ENCODE measurements at places on chromosomes 2 and 18.
A peak's percentile ranks its signal among the peaks of the same experiment; 100 is the strongest.

DNA sequence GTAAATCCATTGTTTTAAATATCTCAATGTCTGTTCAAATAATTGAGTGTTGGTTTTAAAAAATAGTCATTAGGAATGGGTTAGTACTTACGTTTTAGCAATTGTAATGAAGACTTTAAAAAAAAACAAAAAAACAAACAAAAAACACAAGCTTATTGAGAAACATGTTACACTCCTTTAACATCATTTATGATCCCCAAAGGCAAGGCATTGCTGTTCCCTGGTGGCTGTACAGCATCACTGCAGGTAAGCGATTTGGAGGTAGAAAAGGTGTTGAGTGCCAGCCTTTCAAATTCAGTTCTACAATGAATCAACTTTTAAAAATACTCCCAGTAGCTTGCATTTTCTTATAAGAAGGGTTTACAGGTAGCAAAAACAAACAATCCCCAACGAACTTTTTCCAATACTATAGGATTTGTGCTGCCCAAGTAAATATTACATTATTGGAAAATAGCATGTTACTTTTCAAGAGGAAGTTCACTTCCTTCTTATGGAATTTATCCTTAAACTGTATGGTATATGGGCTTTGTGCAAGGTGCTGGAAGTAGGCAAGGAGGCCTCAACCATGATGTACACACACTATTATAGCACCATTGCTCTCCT, 27.5 kb downstream of the CNRIP1 start:
- peak; percentile 78 for DNase-seq

DNA sequence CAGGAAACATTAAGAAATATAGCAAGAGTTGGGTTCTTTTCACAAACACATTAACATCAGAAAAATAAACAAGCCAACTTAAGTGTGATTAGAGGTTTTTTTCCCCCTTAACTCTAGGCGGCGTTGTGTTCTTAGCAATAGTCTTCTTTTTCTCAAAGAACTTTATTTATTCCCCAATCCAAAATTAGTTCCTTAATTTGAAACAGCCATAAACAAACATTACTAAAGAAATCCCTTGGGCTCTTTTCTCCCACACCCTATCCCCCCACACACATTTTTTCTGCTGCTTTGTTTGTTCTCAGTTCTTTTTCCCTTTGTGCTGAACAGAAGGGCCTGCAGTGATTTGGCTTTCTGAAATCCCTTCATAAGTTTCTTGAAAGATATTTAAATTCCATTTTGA, 13.2 kb upstream of the MYO1B start:
- DNase-seq = peak; percentile 31

GRCh38 chr18:58128381-58129374, 84.7 kb downstream of the NEDD4L start:
- DNase-seq = no peak

DNA sequence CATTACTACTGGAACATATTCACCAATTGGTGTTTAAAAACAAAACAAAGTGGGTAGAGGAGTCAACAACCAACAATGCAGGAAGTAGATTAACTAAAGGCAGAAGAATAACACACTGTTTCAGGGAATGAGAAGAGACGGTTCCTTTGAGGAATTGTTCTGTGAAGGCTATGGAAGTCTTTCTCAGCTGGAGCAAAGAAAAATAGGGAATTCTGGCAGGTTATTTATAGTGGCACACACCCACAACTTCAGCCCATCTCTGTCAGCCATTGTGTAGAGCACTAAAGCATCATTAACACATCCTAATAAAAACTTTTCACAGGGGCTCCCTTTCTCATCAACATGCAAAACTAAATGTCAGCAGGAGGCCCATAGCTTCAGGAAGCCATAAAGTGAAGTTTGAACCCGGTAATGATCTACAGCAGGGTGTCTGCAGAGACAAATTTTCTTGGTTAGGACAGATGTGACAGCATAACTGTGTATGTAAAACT, 113.6 kb downstream of the CDH2 start:
- no peak for DNase-seq

- DNase-seq = no peak
These were observed 93.9 kb downstream of the MGAT5 start for GRCh38 chr2:134347756-134348155.

DNA sequence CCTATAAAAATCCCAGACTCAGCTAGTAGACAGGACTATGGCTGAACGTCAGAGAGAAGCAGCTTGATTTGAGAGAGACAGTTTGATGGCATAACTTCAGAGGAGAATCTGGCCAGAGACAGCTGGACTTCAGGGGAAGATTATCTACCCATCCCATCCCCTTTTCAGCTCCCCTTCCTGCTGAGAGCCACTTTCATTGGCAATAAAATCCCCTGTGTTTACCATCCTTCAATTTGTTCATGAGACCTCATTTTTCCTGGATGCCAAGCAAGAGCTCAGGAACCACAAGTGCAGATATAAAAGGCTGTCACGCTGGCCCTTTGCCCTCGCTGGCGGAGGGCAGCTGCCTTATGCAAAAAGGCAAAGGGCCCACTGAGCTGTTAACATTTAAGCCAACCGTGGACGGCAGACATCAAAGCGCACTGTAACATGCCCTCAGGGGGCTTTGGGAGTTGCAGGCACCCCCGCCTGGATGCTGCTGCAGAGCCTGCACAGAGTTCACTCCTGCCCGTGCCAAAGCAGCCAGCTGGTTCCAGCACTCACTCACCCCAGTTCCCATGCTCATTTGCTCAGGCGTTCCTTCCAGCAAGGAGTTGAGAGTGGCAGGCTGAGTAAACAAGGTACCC, 164.3 kb upstream of the PGAP1 start:
- DNase-seq = no peak

DNA sequence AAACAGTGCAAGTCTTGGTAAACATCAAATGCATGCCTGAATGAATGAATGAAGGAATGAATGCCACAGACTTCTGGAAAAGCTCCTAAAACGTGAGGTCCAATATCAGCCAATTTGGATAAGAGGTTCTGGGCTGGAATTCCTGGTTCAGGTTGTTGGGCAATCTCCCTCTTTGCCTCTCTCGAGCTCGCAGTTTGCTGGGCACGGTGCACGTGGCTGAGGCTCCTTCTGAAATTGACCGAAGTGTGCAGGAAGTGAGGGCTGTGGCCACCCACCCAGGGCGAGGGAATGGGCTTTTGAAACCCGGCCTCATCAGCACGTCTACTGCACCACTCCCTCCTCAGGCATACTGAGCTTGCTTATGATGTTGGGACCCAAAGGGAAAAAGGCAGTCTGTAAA, 288.8 kb upstream of the HS6ST1 start:
- no peak for DNase-seq

- DNase-seq = no peak
These were observed 63.6 kb upstream of the SIX2 start for GRCh38 chr2:45072862-45073237.

DNA sequence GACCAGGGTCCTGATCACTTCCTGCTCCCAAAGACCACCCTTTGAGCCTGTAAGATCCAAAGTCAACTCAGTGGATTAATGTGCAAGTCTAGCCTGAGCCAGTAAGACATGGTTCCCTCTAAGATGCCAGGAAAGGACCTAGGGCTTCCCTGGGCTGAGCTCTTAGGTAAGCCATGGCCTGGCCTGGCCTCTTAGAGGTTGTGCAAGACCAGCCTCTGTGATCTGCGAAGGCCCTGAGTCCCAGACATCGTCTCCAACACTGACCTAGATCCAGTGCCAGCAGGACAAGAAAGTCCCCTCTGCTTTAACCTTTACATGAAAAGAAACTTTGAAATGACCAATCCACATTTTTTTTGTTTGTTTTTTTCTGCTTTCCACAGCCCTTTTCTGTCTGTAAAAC, 73.6 kb upstream of the CYP1B1 start:
- no peak for DNase-seq

- DNase-seq = no peak
These were observed 269.1 kb downstream of the ZNF385B start for GRCh38 chr2:179592167-179592936.

- DNase-seq = peak; percentile 5
These were observed 6.3 kb upstream of the KCNK3 start for GRCh38 chr2:26685989-26686839.

GRCh38 chr2:27588308-27588707, 5.5 kb downstream of the ZNF512 start:
- DNase-seq = no peak

- no peak for DNase-seq
These were observed 132.0 kb upstream of the BOD1L2 start for GRCh38 chr18:57014772-57015413.

DNA sequence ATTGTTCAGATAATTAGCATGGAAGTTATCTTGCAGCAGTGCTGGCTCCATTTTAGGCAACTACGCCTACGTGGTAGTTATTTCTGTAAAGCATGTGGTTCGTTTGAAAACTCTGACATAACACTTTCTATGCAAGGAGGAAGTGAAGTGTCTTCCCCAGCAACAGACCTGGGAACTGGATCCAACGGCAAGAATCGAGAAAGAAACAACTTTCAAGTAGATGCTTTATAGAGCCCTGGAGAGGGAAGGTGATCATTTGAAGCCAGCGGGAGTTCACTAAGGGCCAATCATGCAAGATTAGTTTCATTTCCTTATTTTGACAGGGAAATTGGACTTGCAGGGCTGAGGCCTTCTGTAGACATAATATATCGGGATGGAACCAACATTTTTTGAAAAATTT, 218.3 kb downstream of the ACKR3 start:
- no peak for DNase-seq

DNA sequence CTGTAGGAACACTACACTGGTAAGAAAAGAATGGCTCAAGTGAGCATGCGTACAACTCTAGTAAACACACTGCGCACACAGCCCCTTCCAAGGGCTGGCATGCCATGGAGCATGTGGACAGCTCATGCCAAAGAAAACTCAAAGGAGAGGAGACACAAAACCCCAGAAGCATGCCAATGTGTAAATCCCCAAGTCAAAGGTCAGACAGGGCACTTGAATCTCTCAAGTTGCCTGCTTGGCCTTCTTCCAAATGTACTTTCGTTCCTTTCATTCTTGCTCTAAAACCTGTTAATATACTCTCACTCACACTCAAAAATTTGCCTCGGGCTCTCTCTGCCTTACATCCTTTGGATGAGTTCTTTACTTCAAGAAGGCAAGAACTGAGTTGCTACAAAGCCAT, 365.3 kb downstream of the NBAS start:
- DNase-seq = no peak

GRCh38 chr2:150608341-150608740, 120.9 kb upstream of the RND3 start:
- no peak for DNase-seq

GRCh38 chr2:112644933-112645309, 818 bp upstream of the SLC20A1 start:
- no peak for DNase-seq

DNA sequence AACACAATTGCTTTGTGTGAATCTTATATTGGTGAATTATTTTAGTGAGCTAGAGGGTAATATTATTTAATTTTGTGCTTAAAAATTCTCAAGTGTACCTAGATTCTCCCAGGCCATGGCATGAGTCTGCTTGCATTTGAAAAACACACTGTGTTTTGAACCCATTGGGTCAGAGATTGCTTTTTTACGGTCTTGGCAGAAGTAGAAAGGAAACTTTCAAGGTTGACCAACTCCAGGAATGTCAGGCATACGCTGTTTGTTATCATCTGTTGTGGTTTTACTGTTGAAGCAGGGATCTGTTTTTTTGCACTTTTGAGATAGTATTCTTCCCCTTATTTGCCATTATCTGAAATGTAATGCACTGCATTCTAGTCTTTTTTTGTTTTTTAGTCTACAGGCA, 377.4 kb downstream of the RPRM start:
- DNase-seq = peak; percentile 13

- no peak for DNase-seq
These were observed 260.8 kb downstream of the RDH14 start for GRCh38 chr2:18299423-18300212.

- DNase-seq = no peak
These were observed 293.3 kb downstream of the MTX2 start for GRCh38 chr2:176562359-176563078.

DNA sequence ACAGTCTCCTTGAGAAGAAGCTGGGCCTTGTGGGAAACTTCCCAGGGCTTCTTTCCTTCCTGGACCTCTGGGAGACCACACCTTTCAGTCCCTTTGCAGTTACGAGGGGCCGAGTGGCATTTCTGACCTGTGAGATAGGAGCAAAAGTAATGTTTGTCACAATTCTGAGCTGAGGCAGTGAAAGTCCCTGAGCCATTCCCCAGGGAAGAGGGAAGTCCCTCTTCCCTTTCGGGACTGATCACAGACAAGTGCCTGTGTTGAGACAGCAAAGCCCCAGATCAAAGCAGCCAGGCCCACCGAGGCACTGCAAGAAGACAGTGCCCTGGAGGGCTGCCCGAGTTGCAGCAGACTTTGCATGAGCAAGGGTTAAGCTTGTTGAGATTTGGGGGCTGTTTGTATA, 41.9 kb downstream of the RHOB start:
- no peak for DNase-seq

DNA sequence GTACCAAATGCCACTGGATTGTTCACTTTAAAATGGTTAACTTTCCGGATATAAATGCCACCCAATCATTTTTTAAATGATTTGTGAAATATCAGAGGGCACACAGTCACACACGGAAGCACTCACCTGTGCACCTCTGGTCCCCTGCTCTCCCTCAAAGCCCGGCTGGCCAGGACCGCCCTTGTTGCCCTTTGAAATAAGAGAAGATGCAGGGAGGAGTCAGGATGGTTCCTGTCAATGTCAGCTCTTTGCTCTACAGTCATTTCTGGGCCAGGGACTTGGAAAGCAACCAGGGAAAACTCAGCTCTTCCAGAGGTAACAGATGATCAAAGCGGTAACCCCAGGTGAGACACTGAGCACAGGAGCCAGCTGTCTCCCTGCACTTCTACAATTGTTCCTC, 60.7 kb downstream of the COL6A3 start:
- DNase-seq = no peak

DNA sequence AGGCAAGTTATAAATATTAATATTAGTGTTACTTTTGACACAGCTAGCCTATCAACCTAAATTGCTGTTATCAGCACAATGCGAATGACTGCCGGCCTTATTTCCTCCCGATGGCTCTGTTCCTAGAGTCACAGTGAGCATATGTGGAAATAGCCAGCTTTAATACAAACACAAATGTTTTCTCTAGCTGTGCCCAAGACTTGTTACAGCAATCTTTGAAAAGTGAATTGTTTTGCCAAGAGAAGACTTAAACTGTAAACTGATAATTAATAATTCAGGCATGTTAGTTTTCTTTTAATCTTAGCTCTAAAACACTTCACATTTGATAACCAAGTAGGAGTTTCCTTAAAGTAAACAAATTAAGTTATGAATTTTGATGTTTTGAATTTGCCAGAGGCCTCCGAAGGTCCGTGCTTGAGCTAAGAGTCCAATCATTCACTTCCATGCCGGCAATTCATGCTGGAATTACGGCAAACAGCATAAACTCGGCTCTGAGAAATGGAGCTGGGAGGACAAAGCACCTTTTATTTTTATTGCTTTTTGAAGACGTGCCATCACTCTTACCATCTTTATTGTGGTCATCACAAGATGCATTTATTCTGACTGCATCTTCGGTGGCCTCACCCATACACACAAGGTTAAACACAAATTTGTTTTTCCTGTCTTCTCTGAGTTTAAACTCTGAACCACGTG, 184.5 kb upstream of the CWC22 start:
- no peak for DNase-seq

- no peak for DNase-seq
These were observed 54.5 kb downstream of the ACVR1 start for GRCh38 chr2:157821519-157822131.
